CD4-positive, alpha-beta T cell treated with Interleukin-4 for 4 hours (primary cell): ENCODE measurements at places on chromosomes 1 and 21.
A peak's percentile ranks its signal among the peaks of the same experiment; 100 is the strongest.

- no peak for DNase-seq
Measured at GRCh38 chr21:42321845-42322244, 6.6 kb upstream of the TFF3 start.

- no peak for DNase-seq
Measured at GRCh38 chr1:40267767-40268187, 9.7 kb downstream of the ZMPSTE24 start.

DNA sequence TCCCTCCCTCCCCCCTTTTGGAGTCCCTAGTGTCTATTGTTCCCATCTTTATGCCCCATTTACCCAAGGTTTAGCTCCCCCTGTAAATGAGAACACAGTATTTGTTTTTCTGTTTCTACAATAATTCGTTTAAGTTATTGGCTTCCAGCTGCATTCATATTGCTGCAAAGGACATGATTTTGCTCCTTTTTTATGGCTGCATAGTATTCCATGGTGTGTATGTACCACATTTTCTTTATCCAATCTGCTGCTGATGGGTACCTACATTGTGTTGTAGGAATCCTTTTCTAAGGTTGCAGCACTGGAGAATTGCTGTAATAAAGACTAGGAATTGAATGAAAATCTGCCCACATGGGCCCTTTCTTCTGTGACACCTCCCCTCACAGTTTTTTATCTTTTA, 6.8 kb downstream of the SLC25A24 start:
- no peak for DNase-seq

DNA sequence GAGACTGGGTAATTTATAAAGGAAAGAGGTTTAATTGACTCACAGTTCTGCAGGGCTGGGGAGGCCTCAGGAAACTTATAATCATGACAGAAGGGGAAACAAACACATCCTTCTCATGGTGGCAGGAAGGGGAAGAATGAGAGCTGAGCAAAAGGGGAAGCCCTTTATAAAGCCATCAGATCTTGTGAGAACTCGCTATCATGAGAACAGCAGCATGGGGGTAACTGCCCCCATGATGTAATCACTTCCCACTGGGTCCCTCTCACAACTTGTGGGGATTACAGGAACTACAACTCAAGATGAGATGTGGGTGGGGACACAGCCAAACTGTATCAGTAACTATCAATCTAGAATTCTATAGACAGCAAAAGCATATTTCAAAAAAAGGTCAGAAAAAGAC, 64.7 kb upstream of the ACTRT2 start:
- no peak for DNase-seq

- no peak for DNase-seq
Measured at GRCh38 chr1:185144233-185144632, 12.5 kb downstream of the TRMT1L start.

DNA sequence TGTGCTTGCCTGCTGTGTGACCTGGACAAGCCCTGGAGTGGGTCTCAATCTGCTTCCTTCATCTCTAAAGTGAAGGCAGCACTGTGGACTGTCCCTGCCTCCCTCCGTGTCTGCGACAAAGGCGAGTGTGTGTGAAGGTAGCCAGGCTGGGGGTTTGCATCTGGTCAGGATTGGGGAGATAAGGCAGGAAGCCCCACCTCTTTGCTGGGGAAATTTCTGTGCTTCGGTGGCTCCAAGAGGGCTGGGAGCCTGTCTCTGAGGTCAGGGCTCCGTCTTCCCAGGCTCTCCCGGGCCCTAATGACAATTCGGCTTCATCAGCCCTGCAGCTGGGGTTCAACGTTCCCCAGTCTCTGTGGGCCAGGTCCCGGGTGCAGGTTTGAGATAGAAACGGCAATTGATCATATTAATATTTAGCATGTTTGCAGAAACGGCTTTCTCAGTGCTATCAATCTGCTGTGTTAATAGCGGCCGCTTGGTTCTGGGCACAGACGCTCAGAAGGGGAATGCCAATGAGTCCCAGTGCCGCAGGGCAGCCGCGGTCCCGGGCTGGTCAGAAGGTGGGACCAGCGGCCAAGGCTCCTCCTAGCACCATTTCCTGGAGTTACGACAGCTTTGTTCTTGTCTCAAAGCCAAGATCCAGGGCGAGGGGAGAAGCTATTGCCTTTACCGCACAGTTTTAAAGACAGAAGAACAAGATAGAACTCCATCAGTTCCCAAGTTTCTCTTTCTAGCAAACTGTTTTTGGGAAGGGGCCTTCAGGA, 105.7 kb downstream of the PRDM16 start:
- no peak for DNase-seq

- DNase-seq = no peak
Measured at GRCh38 chr1:94322696-94323095, 85.3 kb upstream of the ARHGAP29 start.

- no peak for DNase-seq
Measured at GRCh38 chr1:187961895-187962294, 1133.1 kb downstream of the PLA2G4A start.

DNA sequence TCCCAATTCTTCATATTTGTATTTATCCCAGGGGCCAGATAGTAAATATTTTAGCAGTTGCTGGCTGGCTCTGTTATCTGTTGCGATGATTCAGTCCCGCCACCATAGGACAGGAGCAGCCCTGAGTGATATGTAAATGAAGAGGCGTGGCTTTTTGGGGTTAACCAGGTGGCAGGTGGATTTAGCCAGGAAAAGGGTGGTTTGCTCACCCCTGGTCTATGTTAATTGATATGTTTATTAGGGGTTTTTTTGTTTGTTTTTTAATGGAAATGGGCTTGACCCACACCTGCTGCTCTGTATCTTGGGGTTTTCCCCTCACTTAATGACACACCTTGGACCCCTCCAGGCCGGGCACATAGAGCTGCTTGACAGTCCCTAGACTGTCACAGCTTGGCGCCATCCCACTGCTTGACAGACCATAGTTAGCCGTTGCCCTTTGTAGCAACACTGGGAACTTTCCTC, 62.8 kb downstream of the PIK3CD start:
- peak; percentile 78 for DNase-seq

DNA sequence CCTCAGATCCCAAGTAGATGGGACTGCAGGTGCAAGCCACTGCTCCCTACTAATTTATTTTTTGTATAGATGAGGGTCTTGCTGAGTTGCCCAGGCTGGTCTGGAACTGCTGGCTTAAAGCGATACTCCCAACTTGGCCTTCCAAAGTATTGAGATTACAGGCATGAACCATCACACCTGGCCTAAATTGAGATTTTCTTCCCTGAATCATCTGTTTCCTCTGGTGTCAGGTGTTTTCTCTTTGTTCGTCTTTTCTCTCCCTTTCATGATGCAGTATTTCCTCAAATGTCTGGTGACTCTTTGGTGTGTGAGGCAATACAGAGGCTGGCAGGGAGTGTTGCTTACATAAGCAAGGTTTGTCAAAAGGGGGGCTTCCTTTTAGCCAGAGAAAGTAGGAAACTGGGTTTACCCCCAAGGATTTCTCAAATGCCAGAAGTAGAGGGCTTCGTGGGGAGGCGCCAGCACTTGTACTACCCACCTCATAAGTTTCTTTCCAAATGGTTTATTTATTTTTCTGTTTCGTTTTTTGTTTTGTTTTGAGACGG, 27.6 kb downstream of the CLDN14 start:
- DNase-seq = no peak

GRCh38 chr1:115980998-115981993, 5.0 kb downstream of the SLC22A15 start:
- peak; percentile 21 for DNase-seq

DNA sequence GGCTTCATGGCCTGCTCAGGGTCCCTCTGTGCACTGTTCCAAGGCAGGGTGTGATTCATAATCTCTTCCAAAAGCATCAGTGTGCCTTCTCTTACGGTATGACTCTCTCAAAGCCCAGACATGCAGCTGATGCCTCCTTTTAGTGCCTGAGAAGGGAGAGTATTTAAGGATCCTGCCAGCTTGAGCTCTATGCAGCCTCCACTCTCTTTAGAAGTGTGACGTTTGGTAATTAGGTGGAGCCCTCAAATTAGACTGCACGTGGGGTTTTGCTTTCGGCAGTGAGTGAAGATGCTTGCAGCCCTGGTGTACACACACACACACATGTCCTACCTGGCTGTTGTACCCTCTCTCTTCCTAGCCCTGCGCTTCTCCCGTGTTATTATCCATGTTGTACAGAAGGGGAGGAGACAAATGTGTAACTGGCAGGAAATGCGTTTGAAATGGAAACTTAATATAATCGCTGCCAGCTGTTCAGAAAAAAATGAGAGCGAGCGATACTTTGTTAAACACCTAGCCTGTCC, 2.6 kb upstream of the C1orf174 start:
- peak; percentile 38 for DNase-seq

DNA sequence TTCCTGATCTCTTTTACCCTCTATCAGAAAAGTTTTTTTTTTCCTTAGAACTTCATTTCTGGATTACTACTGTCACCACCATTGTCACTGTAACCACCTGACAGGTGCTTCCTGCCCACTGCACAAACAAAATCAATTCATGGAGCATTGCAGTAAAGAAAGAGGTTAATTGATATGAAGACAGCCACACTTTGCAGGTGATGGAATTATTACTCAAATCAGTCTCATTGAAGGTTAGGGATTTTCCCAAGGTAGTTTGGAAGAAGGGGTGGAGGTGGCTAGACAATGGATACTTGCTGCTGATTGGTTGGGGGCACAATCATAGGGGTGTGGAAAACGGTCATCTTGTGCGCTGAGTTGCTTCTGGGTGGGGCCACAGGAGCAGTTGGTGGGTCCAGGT, 230.8 kb upstream of the CACYBP start:
- no peak for DNase-seq

- DNase-seq = no peak
Measured at GRCh38 chr1:161207173-161207572, 5.0 kb downstream of the NDUFS2 start.

DNA sequence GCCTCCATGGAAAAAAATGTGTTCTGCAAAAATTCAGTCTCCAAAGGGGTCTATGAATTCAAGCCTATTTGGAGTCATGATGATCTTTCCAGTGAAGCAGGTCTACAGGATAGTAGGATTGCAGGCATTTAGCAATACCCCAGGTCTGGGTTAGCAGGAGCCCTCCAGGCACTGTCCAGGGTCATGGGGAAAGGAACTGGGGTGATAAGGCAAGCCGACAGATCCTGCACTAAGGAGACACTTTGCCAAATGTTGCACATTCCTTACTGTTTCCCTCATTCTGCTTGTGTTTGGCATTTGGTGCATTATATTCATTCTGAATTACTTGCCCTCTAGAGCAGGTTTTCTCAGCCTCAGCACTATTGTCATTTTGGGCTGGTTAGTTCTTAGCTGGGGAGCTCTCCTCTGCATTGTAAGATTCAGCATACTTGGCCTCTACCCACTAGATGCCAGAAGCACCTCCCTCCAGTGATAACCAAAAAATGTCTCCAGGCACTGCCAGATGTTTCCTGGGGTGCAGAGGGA, 333.3 kb upstream of the PLXNA2 start:
- DNase-seq = no peak

- DNase-seq = no peak
Measured at GRCh38 chr21:45357436-45358260, 47.3 kb upstream of the COL18A1 start.

- no peak for DNase-seq
Measured at GRCh38 chr1:220342853-220343252, 70.6 kb upstream of the RAB3GAP2 start.

DNA sequence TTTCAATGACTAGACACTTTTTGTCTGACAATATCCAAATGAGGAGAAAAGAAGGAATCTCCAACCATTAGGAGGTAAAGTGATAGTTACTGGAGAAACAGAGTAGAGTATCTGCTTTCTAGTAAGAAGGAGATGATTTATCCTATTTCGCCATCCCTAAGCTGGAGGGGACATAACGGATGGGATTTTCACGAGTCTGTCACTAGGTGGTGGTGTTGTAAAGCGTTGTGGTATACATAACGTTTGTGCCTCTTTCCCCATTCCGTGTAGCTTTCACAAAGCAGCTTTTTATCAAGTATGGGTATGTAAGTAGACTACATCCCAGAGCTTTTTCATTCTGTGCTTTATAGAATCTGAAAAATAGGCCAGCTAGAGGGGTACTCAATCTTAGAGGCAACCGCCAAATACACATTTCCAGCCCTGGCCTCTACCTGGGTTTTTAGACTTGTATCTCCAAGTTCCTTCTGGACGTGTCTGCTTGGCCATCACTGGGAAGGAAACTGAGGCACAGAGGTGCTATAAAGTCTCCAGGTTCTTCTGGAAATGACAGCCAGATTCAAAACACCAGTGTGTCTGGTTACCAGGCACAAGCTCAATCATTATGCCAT, 33.3 kb upstream of the FAM3B start:
- peak; percentile 68 for DNase-seq

DNA sequence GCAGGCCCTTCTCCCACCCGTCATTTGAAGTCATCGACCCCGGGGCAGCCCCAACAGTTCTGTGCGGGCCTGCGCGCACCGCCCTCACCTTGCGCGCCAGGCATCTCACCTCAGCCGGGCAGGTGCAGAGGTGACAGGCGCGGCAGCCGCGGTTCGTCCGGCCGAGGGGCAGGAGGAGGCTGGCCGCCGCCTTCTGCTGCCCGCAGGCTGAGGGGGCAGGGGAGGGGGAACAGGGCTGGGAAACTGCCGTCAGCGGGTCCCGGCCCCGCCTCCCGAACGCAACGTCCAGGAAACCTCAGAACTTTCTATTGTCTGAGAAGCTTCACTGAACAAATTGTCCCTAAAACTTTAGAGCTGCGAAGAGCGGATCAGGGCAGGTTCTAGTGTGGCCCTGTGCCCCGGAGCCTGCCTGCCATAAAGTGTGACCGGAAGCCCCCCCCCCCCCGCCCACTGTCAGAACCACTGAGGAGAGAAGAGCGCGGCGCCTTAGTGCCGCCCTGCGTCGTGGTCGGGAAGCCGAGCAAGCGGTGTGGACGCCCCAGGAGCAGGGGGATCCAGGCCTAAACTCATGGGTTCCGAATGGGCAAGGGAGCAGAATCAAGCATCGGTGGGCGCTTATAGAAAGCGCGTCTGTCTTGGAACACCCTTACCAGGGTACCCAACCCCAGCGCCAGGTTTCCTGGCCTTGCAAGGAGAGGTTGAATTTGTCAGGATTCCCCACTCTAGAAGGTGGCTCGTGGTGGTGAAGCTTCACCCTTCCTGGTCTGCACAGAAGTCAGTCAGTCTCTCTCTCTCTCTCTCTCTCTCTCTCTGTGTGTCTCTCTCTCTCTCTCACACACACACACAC, 13.3 kb upstream of the TBX15 start:
- no peak for DNase-seq

DNA sequence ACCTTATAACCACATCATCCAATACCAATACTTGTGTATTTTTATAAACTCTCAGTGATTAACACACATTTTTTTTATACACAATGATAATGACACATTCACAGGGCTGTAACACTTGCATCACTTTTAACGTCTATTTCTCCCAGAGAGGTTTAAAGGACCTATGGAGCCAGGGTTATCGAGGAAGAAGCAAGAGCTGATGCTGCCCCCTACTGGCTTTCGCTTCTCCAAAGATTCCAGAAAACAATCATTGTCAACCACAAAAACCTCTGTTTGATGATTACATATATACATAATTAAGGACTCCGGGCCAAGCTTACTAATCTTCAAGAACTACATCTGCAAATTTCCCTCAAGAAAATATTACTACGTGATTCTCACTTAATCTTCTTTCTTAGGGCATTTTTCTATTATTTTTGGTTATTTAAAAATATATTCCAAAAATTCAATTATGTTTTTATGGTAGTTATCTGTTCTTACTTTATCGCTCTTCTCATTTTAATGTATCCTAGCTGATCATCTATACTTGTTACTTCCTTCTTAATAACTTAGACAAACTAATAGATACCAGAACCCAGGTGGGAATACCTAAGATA, 214.5 kb downstream of the VAV3 start:
- peak; percentile 8 for DNase-seq
